ENCODE measurements at places on chromosomes 11 and 22.

GRCh38 chr11:64097468-64098317 is 62.0 kb downstream of the FLRT1 start:
- no peak for DNase-seq

- DNase-seq: no peak
These were observed 16.9 kb upstream of the ANKK1 start for GRCh38 chr11:113370634-113371033.

- DNase-seq: peak; percentile 98
These were observed 148.4 kb downstream of the ME3 start for GRCh38 chr11:86523738-86524619.

DNA sequence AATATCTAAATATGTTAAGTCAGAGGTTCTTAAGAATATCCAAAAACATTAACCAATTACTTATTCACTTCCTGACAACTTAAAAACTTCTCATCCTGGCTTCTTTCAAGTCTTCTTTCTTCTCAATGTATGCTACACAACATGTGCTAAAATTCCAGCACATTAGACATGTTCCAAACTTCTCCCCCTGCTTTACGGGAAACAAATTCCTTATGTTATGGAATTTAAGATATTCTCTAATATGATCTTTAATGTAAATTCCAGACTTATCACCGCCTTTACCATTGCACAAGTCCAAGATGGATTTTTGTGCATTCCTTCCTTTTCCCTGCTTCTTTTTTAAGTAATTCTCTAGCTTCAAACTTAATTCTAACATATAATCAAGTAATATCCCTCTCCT is 964.5 kb upstream of the CHORDC1 start:
- DNase-seq: no peak

DNA sequence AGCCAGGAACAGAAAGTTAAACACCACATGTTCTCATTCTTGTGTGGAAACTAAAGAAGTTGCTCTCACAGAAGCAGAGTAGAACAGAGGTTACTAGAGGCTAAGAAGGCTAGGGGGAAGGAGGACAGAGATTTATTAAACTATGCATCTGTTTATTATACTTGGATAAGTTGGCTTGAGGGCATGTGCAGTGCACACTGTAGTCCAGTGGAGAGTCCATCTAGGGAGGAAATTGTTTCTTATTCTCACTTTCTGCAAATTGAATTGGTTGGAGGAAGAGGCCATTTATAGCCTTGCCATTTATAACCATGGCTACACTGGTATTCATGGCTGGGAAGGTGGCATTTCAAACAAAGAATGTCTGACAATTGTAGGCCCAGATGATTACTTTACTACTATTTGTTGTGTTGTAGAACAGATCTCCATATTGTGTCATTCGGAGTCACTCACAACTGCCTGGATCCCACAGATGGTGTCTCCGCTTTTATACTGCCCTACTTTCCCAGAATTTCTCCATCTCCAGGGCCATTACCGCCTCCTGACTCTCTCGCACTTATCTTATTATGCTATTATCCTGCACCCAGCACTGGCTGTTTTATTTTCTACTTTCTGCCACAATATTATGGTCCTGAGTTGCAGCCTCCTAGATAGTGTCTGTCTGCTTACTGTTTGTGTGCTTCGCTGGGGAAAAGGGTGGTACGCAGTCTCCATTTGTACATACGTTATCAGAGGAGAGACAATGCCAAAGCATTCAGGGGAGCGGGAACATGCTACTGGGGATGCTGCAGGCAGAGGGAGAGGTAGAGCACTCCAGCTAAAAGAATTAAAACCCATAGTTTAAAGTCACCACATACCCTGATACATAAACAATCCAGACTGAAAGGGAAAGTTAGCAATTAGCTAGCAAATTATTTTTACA is 169.3 kb upstream of the BLID start:
- no peak for DNase-seq

GRCh38 chr11:34633640-34633989 is 12.7 kb downstream of the EHF start:
- no peak for DNase-seq

DNA sequence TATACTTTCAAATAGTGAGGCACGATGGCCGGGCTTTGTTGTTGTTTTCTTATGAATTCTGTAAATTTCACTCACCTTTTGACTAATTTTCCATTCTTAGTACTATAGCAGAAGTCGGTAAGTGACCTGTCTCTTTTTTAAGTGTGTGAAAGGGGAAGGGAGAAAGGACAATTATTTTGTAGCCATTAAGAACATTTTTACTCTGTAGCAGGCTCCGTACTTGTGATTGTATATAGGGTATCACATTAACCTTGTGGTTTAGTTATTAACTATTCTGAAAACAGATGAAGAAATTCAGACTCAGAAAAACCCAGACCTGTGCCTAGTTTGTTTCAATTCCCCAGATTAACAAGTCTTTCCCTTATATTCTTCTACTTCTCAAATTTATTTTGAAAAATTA is 78.7 kb downstream of the CASP12 start:
- DNase-seq: no peak

GRCh38 chr11:119727523-119728151 is 1.4 kb downstream of the NECTIN1 start:
- no peak for DNase-seq

- peak; percentile 17 for DNase-seq
These were observed 934 bp downstream of the HSD17B12 start for GRCh38 chr11:43681401-43681942.

- DNase-seq: no peak
These were observed 5.2 kb downstream of the PITPNM1 start for GRCh38 chr11:67499808-67500483.

GRCh38 chr11:8870411-8871170 is 40.4 kb upstream of the AKIP1 start:
- DNase-seq: peak; percentile 80

GRCh38 chr22:31398231-31398630 is 1.2 kb upstream of the DRG1 start:
- DNase-seq: peak; percentile 14

- DNase-seq: no peak
These were observed 28.9 kb downstream of the TSPAN32 start for GRCh38 chr11:2330696-2331095.

GRCh38 chr22:29517215-29517908 is 36.2 kb downstream of the THOC5 start:
- DNase-seq: no peak

DNA sequence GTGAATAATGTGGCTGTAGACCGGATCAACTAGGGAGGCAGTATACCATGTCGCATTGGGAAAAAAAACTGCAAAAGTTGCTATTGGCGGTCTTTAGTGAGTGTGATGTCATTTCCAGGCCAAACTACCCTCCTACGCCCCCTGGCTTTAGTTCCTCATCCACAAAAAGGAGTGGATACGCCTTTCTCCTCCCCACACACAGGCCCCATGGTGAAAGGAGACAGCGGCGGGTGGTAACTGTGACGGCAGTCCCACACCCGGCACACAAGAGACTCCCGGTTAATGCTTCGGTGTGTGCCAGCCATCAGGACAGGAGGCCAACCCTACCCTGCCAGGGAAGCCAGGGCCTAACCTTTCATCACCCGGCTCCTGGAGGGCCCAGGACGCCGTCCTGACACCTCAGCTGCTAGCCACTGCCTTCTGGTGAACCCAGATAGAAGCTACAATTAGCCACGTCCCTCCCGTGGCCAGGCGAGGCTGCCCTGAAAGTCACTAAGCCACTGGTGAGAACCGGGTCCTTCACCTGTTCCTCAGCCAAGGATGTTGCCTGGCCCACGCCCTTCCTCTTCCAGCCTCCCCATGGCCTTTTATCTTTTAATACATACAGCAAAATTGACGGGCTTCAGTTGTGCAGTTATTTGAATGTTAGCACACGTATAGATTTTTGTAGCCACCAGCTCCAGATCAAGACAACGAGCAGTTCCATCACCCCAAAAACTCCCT is 10.8 kb downstream of the TP53I11 start:
- no peak for DNase-seq

- DNase-seq: peak; percentile 84
These were observed 5.7 kb downstream of the TMEM184B start for GRCh38 chr22:38267086-38267485.

GRCh38 chr11:34891611-34892010 is 24.6 kb downstream of the APIP start:
- DNase-seq: no peak

DNA sequence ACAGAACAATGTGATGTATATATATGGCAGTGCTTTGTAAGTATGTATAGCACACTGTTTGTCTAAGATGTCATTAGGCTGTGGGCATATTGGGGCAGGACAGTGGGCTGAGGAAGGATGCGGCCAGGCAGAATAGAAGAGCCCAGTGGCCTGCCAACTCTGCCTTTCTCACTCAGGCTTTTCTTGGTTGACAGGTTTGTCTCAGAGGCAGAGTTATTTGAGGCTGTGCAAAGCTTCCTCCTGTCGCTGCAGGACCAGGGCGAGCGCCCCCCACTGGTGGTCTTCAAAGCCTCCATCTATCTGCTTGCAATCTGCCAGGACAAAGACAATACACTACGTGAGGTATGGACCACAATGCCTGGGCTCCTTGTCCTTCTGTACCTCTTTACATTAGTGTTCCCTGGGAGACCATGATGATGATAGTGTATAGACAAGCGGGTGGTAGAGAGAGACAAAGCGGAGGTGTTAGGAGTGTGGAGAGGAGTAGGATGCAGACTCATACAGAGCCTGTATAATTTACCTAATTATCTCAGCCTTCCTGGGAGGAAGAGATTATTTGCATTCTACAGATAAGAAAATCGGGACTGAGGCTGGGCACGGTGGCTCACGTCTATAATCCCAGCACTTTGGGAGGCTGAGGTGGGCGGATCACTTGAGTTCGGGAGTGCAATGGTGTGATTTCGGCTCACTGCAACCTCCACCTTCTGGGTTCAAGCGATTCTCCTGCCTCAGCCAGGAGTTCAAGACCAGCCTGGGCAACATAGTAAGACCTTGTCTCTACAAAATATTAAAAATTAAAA is 37.3 kb upstream of the CCDC134 start:
- DNase-seq: peak; percentile 32

- no peak for DNase-seq
These were observed 8.1 kb downstream of the RASD2 start for GRCh38 chr22:35548722-35549112.

- DNase-seq: no peak
These were observed 11.6 kb downstream of the OPCML start for GRCh38 chr11:133520707-133521106.

GRCh38 chr11:84194696-84195095 is 908.5 kb upstream of the CCDC90B start:
- no peak for DNase-seq

- DNase-seq: no peak
These were observed 264.6 kb downstream of the NELL1 start for GRCh38 chr11:20933958-20934357.

DNA sequence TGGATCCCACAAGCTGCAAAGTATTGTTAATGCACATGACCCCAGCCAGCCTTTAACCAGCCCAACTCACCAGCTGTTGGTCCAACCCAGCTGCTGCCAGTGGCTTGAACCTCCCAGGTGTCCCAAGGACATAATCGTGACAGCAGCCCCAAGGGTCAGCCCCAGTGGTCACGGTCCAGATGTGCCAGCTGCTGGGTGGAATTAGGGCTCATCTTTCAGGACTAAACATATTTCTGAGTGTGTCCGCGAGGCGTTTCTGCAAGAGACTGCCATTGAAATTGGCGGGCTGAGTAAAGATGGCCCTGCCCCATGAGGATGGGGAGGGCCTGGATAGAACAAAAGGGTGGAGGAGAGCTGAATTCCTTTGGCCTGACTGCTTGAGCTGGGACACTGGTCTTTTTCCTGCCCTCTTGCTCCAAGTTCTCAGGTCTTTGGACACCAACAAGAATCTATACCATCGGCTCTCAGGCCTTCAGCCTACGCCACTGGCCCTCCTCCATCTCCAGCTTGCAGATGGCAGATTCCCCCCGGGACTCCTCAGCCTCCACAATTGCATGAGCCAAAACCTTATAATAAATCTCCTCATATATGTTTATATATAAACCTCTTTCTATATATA is 240.2 kb downstream of the MN1 start:
- DNase-seq: no peak

DNA sequence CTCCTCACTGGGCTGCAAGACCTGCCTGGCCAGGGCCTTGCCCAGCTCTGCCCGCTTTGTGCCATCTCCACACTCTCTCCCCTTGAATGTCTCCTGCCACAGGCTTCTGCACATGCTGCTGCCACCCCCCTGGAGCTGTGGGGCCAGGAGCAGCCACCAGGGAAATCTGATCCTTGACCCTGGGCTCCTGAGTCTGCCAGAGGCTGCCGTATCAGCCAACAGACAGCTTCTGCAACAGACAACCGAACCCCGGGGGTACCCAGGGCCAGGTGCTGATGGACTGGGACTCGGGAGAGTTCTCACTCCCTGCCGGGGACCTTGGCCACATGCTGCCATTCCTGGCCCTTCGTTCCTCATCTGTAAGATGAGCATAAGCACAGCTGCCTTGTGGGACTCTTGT is 3.3 kb upstream of the PPARA start:
- no peak for DNase-seq

GRCh38 chr11:125093502-125093901 is 17.9 kb downstream of the TMEM218 start:
- no peak for DNase-seq

GRCh38 chr11:132078264-132079076 is 708.1 kb downstream of the NTM start:
- DNase-seq: no peak

DNA sequence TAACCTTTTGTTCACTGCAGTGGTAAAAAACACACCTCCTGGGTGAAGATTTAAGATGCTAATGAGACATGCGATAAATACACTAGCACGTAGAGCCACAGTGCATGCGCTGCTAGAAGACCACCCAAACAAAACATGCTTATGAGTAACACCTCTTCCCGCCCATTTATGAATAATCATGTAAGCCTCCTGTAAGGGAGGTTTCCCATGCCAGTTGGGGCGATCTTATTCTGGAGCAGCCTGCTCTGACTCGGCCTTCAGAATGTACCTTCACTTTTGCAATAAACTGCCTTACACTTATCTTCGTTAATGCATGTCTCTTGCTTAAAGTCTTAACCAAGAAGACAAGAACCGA is 18.1 kb upstream of the SCARF2 start:
- DNase-seq: no peak

- no peak for DNase-seq
These were observed 173.7 kb upstream of the SORL1-AS1 start for GRCh38 chr11:121626507-121626875.

DNA sequence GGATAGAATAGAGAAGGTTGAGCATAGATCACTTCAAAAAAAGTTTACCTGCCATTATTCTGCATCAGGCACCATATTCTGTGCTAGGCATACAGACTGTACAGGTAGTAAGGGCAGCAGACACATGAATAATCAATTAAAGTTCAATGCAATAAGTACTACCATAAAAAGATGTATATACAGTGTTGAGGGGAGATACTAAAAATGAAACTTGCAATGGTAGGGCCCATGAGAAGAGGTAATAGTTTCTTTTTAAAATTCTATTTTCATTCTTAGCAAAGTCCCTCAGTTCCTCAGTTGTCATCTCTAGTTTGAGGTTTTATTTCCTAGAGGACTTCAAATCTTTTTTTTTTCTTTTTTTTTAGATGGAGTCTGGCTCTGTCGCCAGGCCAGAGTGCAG is 819.9 kb downstream of the FAM181B start:
- no peak for DNase-seq
